Bladder microvascular endothelial cell (primary cell): ENCODE measurements at places on chromosomes 12 and 14. TPM values are rescaled to one million over a fixed set of nuclear protein-coding genes. Genes with fewer than 3 reads are reported as not detected.

GPRC5A gene
- 2.9 and 4.9 TPM in 2 replicates for total RNA-seq

IL26 gene
- not detected in 2 replicates for total RNA-seq

C1R gene
- total RNA-seq = 1.0 and 4.0 TPM in 2 replicates

MGP gene
- 35.1 and 54.2 TPM in 2 replicates for total RNA-seq

DLGAP5 gene
- total RNA-seq = 19.0 and 39.0 TPM in 2 replicates

LRRC9 gene
- not detected in 2 replicates for total RNA-seq
